ENCODE measurements at places on chromosomes 7 and 10.

GRCh38 chr10:116888380-116889055, 39.2 kb downstream of the ENO4 start:
- no peak for DNase-seq

DNA sequence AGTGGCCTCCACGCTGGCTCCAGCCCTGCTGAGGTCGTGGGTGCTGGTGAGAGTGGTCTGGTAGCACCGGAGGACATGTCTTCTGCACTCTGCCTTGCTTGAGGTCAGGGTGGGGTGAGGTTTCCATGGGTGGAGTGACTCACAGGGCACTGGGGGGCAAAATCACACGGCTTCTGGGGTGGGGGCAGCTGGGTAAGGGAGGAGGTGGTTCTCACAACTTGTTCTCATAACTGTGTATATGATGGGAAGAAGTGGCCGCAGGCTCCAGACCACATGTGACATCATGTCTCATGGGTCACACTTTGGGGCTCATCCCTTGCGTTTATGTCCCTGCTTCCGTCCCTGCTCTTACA, 884 bp upstream of the PRF1 start:
- peak; percentile 22 for DNase-seq

DNA sequence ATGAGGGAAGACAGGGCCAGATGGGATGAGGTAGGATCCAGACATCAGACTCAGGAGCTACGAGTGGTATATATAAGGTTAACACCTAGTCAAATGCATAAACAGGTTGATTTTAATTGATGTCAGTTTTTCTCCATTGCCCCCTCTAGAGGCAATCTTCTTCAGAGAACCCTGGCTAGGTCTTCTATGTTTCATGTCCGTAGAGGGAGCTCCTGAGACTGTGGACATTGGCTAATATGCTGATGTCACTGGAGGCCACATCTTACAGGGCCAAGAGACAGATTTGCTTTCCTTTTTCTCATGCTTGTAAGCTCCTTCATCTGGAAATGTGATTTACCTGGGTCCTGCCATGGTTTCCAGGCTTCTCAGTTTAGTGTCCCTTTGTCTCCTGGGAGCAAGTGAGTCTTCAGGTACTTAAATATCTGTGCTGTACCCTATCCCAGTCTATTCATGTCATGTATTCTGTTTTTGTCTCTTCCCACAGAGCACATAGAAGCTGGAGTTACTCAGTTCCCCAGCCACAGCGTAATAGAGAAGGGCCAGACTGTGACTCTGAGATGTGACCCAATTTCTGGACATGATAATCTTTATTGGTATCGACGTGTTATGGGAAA, 161.6 kb upstream of the PRSS1 start:
- DNase-seq: no peak

DNA sequence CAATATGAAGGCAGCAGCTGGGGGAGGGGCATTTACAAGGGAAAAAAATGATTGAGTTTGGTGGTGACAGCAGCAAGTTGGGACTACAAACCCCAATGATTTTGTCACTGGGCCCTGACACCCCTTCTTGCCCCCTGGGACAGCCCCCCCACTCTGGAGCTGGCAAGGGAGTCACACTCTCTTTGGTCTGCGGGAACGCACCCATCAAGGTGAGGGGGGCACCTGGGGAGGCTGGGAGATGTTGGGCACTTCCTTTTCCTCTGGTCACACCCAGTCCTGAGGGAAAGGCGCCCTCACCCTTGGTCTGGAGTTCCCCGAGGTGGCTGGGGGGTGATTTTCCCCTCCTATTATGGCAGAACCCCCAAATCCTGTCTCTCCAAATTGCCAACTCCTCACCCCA, 24.4 kb downstream of the EPHB4 start:
- no peak for DNase-seq
